Vein endothelial cell (primary cell): ENCODE measurements at places on chromosomes 12 and 14. TPM values are rescaled to one million over a fixed set of nuclear protein-coding genes. Genes with fewer than 3 reads are reported as not detected.

Gene NFATC4
- 11.4 and 20.0 TPM in 2 replicates for total RNA-seq

Gene PRH2
- 0.65 TPM in 1 of 2 replicates, not detected in the other for total RNA-seq

Gene FKBP11
- 19.1 and 23.8 TPM in 2 replicates for total RNA-seq

Gene FOXG1
- not detected in 2 replicates for total RNA-seq

Gene SCFD1
- total RNA-seq, result 67.0 and 68.7 TPM in 2 replicates

Gene LBHD2
- total RNA-seq, result not detected in 2 replicates

Gene NR4A1
- 0.38 and 0.98 TPM in 2 replicates for total RNA-seq

Gene POTEM
- total RNA-seq, result not detected in 2 replicates

Gene GPR84
- total RNA-seq, result 0.38 TPM in 1 of 2 replicates, not detected in the other

Gene DHRS7
- total RNA-seq, result 46.1 and 46.4 TPM in 2 replicates
